Fibroblast of upper back skin (primary cell): ENCODE measurements at places on chromosomes 6 and 20.

GRCh38 chr6:108616973-108617372, 56.3 kb downstream of the FOXO3 start:
- DNase-seq = no peak

GRCh38 chr6:112800916-112801315, 453.8 kb downstream of the RFPL4B start:
- no peak for DNase-seq

- DNase-seq = peak; percentile 53
Observed at GRCh38 chr6:41470029-41470330, 76.2 kb upstream of the FOXP4 start.

GRCh38 chr6:131954059-131954774, 3.0 kb upstream of the CCN2 start:
- DNase-seq = peak; percentile 68

DNA sequence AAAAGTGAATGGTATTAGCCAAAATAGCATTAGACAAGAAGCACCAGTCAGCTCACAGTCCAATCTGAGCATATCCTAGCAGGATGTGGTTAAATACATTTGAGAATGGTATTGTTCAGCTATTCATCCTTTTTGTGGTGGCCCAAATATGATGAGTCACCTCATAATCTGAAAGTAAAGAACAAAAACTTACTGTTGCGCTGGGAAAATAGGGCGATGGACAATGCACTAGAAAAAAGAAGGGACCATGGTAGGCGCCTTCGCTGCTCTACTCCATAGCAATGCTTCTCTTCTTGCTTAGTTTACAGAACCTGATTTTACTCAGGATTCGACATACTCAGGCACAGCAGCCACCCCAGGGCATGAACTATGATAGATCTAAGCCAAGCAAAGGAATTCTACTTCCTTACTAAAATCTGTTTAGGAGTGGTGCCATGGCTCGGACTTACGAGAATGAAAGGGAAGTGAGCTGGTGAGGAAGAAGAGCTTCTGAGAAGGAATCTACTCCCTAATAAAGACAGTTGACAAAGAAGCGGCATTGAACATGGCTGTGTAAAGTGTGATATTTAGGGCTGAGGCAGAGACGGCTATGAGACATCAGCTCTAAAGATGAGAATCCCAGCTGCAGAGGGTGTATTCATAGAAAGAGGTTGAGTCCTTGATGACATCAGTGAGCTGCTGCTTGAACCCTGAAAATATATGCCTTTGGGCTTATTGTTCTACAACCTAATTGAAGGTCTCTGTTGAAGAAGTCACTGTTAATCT, 16.6 kb upstream of the FBXO9 start:
- DNase-seq = peak; percentile 94

DNA sequence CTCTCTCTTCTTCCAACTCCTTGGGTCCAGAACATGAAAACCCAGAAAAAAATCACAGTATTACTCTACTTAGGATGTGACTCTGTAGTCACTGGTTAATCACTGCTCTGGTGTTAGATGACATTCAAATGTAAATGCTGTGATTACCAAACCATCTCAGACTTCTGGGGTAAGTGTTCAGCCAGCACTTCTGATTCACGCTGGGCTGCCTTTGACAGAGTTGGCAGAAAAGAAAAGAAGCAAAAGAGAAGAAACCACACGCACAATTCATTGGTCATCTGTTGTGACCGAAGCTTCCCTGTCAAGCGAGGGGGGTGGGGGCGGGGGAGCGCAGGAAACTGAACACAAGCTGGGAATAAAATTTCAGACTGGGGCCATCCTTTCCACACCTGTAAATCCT, 82.7 kb downstream of the PSMG4 start:
- DNase-seq = peak; percentile 80

GRCh38 chr20:56437196-56437960, 25.3 kb downstream of the CASS4 start:
- no peak for DNase-seq

DNA sequence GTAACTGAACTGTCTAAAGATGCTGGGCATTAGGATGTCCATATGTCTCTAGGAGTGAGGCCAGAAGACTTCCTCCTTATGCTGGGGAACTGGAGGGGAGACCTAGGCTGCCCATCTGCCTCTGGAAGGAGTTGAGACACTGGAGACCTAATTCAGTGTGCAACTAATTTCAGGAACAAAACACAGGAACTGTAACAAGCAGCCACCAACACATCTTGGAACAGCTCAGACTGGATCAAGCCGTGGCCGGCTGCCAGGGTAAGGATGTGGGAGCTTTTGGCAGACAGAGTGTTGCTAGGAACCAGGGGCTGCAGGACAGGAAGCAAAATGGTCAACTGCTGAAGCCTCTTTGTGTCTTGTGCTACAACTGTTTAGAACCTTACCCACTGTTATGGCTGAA, 16.4 kb upstream of the MAS1 start:
- peak; percentile 3 for DNase-seq

DNA sequence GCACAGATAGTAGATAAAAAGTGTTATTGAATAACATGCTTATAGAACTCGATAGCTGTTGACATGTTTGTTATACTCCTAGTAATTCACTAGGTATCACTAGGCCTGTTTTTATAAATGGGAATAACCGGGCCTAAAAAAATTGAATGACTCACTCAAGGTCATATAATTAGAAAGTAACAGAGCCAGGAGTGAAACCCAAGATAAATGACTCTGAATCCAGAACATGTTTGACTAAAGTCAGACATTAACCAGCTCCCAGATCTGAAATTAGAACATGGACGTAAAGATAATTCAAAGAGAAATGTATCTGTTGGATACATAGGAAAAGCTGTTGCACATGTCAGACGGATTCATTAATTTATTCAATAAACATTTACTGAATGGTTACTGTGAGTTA, 26.9 kb downstream of the RGS17 start:
- DNase-seq = no peak

DNA sequence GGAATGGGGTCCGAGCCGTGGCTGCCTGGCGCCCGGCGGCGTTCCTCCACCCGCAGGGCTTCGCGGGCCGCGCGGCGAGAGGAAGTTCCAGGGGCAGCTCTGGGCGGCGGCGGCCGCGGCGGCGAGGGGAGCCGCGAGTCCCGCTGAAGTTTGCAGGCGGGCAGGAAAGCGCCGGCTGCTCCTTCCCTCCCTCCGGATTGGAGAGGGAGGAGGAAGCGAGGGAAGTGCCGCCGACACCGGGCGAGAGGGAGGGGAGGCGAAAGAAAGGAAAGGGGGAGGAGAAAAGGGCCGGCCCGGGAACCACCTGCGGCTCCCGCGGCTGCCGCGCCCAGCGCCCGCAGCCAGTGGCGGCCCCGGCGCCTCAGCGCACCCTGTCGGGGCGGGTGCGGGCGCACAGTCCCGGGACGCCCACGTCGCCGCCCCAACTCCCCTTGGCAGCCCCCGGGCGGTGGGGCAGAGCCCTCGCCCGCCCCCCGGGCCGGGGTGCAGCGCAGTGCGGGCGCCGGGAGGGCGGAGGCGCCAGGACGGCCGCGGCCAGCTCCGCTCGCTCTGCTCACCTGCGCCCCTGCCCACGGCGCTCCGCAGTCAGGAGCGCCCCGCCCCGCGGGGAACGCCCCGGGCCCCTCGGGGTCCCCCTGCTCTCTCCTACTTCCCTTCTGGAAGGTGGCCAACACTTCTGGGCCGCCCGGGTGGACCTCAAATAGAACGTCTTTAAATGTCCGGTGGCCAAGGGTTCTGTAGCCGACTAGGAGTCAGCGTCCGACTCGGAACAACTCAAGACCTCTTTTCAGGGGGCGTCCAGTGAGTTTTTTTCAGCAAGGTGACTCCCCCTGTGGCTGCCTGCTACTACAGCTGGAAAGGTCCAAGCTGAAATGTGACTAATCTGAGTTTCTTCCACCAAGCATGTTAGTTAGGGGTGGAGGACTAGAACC, 80.3 kb upstream of the CCDC28A start:
- peak; percentile 57 for DNase-seq

DNA sequence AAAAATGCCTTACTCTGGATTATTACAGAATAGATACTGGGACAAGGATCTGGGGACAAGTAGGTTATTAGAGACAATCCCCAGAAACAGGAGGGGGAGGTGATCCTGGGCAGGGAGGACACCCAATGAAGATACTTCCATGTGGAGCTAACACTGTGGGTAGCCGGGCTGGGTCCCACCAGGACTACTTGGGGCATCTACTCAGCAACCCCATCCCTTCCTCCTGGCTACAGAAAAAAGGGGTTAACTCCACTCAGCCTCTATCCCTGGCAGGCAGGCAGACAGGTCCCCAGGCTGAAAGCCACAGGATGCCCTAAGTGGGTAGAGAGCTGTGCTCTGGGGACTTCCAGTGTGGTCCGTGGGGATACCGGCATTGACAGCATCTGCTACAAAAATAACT, 68.0 kb upstream of the NXT1 start:
- no peak for DNase-seq

DNA sequence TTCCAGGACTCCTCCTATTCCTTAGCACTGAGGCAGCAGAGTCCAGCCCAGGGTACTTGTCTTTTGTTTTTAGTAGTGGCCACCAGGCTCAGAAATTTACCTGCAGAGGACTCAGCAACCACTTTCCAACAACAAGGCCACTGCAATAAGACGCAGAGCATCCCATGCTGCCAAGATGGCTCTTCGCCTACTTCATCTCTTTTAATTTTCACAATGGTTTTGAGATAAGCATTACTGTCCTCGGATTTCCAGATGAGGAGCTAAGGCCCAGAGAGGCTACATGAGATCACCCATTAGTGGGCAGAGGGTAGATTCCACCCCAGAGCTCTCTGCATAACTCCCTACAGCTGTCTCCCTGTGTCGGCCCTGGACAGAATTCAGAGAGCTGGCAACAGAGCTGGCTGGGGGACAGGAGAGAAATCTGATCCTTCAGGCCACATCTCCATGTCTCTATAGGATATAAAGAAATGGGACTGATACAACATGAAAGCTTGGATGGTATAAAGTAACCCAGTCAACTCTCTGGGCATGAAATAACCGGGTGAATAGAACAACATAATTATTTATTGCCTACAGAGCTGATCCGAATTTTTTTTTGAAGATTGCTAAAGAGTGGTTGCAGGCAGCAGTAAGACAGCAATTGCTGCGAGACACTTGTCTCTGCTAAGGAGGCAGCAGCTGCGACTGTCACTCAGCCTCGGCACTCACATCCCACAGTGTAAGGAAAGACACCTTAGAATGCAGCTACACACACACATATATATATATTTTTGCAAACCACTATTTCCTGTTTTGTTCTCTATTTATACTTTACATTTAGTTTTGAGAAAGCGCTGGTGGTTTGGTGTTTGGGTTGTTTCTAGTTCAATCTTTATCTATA, 37.2 kb downstream of the SCML4 start:
- DNase-seq = no peak

- DNase-seq = peak; percentile 77
Observed at GRCh38 chr20:5041433-5041832, 40.1 kb upstream of the SLC23A2 start.

DNA sequence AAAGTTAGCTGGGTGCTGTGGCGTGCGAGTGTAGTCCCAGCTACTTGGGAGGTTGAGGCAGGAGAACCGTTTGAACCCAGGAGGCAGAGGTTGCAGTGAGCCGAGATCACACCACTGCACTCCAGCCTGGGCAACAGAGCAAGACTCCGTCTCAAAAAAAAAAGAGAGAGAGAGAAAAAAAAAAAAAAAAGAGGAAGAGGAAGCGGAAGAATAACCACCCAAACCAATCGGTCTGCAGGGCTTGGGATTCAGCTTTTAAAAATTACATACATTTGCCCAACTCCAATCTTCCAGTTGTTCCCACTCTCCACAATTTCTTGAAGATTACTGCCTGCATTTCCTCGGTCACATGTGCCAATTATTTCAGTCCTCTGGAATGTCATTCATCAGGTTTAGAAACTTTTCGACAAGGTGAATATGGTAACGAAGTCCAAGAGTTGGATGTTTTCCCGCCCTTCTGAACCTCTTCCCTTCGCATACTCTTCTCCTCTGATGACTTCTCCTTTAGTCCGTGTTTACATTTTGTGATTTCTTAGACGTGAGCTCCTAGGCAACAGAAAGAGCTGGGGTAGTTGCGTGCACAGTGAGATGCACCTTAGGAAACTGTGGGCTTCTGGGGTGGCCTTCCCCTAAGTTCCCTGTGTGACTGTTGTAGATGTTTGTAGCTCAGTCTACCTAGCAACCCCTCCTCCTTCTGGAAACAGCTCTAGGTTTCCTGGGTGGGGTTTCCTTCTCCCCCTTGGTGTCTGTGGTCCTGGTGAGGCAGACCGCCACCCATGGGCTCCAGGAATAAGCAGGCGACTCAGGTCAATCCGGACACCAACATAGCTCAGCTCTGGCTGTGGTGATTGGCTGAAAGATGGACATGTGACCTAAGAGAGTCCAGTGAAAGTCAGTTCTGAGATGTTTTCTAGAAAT, 63.0 kb upstream of the NCOA3 start:
- no peak for DNase-seq

DNA sequence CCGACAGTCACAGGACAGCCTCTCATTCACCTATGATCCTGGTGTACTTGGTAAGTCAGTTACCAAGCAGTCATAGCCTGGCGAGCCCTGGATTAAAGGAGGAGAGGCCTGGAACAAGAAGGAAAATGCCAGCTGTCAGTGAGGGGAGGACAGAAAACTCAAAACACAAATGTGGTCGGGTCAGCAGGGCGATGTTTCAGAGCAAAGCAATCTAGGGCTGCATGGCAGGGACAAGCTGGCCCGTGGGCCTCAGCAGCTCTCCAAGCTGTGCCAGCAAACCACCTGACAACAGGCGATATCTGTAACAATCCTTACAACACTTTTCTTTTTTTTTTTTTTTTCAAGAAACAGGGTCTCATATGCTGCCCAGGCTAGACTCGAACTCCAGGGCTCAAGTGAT, 40.3 kb downstream of the MGME1 start:
- DNase-seq = no peak

GRCh38 chr6:4581468-4582385, 194.5 kb upstream of the CDYL start:
- DNase-seq = peak; percentile 95

DNA sequence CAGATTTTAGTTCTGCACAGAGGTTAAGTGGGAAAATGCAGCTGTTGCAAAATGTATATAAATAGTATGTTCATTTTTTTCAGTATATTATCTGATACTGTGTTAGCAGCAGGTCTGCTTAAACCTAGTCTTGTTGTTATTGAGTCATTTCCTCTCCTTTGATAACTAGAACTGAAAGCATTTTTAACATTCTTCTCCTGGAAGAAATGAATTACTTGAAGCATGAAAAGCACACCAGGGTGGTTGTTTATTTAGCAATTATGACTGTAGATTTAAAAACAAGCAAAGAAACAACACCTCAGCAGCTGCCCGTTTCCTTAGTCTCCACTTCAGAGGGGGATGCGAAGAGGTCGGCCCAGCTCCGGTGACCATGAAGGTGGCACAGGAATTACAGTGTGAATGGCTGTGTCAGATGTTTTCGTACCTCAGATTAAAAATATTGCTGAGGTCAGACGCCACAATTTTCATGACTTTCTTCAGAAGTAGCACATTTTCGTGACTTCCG, 53.5 kb downstream of the GOPC start:
- peak; percentile 66 for DNase-seq

GRCh38 chr6:170062915-170063241, 228.0 kb downstream of the DLL1 start:
- DNase-seq = no peak
